Dermis blood vessel endothelial cell (primary cell): ENCODE measurements at places on chromosomes 13 and 19.

- DNase-seq = no peak
Observed at GRCh38 chr13:84760956-84761355, 878.7 kb upstream of the SLITRK1 start.

GRCh38 chr19:6260376-6260775 is 19.4 kb downstream of the MLLT1 start:
- DNase-seq = no peak

DNA sequence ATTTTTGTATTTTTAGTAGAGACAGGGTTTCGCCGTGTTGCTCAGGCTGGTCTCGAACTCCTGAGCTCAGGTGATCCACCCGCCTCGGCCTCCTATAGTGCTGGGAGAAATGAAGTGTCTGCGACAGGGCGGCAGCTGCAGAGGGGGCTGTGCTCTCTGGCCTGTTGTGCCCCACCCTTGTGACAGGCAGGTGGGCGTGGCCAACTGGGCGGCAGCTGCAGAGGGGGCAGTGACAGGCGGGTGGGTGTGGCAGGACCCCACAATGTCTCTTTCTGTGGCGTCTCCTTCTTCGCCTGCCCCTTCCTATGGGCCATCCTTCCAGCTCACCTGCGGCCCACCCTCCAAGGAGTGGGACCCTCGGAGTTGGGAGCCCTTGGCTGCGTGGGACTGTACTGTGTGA is 11.8 kb downstream of the STK11 start:
- DNase-seq = no peak

DNA sequence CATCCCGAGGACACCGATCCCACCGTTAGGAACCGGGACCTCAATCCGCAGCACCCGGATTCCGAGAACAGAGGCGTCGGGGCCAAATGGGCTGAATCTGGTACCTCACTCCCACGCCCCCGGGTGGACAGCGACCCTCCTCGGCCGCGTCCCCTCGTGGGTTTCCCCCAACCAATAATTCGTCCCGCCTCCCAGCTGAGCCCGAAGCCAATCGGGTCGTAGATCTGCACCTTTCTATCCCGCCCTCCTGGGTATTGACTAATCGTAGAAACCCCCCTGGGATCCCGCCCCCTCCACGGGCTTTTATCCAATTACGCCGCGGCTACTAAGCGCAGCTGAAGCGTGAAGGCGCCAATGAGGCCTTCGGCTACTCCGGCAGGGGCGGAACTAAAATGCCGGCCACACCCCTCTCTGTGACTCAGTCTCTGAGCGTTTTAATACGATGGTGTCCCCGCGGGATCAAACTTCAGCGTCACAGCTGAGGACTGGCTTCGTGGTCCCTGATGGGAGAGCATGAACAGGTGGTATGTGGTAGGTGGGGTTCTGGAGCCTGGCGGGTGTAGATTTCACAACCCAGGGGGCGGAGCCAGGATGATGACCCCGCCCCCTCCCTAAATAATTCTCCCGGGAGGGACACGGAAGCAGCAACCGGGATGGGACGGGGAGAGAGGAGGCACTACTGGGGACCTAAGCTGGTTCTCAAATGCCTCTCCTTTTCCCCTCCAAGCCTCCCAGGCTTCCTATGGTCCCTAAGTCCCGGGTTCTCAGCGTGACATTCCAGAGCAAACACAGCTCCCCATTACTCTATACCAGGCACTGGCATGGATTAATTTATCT is at the start of the genes CCDC159 and TMEM205:
TSS of gene CCDC159 (plus strand) at position 416 of the 837 bp plus-strand sequence. CDS start at position 504, 88 bp downstream.
TSS of gene TMEM205 (minus strand) at position 165 of the 837 bp plus-strand sequence. CDS start 649 bp downstream, outside the sequence.
- DNase-seq = peak; percentile 99

- DNase-seq = no peak
Observed at GRCh38 chr13:79482281-79482970, 1.5 kb downstream of the NDFIP2 start.

DNA sequence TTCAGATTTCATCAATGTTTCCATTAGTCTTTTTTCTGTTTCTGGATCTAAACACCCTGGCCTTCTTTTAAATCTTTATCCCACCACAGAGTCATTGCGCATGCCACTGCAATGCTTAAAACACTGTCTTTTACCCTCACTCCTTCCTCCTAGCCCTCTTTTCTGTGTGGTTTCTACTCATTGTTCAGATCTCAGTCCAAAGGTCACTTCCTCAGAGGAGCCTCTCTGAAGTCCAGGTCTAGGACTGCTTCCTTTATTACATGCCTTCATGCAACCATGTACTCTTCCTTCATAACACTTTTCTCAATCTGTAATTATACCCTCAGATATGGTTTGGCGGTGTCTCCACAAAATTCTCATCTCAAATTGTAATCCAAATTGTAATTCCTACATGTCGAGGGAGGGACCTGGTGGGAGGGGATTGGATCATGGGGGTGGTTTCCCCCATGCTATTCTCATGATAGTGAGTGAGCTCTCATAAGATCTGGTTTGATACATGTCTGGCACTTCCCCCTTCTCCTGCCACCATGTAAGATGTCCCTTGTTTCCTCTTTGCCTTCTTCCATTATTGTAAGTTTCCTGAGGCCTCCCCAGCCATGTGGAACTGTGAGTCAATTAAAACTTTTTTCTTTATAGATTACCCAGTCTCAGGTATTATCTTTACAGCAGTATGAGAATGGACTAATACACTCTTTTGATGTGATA is 808.9 kb downstream of the DIAPH3 start:
- no peak for DNase-seq

DNA sequence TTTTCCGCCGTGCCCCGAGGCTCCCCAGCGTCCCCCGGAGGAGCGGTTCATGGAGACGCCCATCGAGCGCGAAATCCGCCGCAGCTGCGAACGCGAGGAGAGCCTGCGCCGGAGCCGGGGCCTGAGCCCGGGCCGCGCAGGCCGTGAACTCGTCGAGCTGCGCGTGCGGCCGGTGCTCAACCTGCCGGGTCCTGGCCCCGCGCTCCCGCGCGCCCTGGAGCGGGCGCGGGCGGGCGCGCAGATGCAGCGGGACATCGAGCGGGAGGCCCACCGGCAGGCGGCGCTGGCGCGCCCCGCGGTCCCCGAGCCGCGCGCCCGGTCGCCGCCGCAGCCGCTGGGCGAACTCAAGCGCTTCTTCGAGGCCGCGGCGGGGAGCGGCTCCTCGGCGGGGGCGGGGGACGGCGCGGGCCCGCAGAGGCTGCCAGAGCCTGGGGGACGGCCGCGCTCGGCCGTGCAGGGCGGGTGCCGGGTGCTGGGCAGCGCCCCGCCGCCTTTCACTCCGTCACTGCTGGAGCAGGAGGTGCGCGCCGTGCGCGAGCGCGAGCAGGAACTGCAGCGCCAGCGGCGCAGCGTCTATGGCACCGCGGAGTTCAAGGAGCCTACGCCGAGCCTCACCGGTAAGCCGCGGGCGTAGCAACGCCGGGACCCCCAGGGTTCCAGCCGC is 807 bp downstream of the MISP3 start:
- peak; percentile 85 for DNase-seq

DNA sequence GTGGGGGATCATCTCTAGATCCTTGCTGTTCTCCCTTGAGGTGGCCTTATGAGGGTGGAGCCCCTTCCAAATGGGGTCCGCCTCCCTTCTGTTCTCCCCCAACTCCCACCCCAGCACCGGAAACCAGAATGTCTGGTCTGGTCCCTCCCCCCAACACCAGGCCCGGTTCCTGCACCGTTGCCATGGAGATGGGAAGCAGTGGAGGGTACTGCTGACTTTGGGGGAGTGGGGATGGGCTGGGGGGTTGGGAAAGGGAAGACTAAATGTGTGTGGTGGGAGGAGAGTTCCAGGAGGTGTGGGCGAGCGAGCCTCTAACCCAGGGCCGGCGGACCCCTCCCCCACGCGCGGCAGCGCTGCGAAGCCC is 1.7 kb downstream of the SHANK1 start:
- DNase-seq = no peak

- peak; percentile 39 for DNase-seq
Observed at GRCh38 chr13:30690282-30691188, 44.8 kb upstream of the ALOX5AP start.

GRCh38 chr19:1211494-1212234 is 6.1 kb downstream of the STK11 start:
- DNase-seq = peak; percentile 92

DNA sequence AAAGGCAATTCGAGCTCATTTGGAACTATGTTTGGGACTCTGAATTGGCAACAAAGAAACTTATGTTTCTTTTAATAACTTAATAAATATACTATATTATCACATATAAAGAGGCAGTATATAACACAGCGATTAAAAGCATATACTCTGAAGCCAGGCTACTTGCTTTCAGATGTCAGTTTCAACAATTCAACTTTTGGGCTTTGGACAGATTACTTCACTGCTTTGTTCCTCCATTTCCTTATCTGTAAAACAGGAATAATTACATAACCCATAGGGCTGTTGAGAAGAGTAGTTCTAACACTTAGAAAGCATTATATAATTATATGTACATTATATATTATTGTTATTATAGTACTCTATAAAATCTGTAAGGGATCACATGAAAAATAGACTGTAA is 107.2 kb downstream of the EDNRB start:
- no peak for DNase-seq

DNA sequence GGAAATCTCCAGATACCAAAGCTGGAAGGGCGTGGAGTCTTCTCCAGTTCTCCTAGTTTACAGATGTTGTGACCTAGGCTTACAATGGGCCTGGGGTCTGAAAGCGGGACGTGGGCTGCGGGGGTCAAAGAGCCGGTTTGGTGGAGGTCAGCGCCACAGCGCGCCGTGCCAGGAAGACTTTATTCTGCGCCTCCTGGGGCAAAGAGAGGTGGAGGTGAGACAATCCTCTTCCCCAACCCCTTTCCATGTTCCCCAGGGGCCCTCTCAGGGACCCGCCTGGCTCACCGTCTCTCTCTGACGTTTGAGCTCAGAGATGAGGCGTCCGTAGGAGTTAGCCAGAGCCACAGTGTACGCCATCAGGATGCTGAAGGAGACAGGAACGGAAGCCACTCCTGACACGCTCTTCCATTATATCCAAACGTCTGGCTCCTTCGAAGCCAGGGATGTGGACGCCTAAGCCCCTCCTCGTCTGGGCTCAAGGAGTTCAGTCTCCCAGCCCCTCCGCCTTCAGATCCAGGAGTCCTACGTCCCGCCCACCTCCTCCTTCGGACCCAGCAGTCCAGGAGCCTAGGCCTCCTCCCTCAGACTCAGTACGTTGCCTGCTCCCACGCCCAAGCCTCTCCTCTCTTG is 776 bp upstream of the LENG1 start:
- DNase-seq = peak; percentile 43

GRCh38 chr13:48727241-48728011 is 73.7 kb downstream of the CYSLTR2 start:
- DNase-seq = no peak

GRCh38 chr19:3073931-3074595 is 11.8 kb upstream of the TLE5 start:
- DNase-seq = peak; percentile 35

DNA sequence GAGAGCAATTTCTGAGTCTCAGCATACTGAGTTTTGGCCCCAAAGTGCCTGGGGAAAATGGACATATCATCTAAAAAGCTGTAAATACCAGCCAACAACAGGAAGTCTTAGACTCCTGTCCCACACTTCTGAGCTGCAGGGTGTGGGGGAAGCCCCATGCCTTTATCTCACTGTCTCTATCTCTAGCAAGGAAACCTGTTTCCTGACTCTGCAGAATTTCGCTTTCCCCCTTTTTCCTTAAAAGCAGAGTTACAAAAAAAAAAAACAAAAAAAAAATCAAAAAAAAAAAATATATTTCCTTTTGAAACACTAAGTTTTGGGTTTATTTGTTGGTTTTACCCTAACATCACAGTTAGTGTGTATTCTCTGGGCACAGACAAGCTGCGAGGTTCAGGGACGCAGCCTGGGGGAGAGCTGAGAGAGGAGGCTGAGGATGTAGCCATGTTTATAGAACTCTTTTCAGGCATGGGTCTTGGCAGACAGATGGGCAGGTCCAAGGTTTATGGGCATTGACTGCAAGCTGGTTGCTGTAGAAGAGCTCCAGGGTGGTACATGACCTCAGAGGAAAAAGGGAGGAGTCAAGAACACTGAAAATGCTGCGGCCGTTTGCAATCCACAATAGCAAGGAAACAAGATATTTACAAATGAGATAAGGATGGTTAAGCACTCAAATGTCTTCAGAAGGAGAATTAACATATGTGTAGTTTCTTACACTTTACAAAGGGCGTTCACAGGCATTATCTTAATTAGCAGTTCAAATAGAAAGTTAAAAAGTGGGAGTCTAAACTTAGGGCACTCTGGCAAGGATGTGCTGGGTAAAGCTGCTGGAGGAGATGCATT is 4.9 kb downstream of the MBNL2 start:
- peak; percentile 74 for DNase-seq

DNA sequence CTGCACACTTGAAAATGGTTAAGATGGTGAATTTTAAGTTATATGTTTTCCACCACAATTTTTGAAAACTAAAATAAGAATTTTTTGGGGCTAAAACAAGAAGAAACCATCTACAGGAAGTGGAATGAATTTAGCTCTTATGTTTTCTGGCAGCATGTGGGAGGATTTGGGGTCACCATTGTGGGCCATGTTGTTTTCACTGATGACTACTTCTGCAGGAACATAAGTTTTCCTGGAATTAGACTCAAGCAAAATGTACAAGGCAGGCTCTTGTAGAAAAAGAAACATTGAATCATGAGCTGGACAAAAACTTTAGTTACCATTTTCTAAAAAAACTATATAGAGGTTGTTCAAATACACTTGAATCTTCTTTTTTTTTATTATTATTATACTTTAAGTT is 125.3 kb upstream of the C1QTNF9B start:
- no peak for DNase-seq

- no peak for DNase-seq
Observed at GRCh38 chr19:39145180-39145953, 19.8 kb downstream of the PAK4 start.

DNA sequence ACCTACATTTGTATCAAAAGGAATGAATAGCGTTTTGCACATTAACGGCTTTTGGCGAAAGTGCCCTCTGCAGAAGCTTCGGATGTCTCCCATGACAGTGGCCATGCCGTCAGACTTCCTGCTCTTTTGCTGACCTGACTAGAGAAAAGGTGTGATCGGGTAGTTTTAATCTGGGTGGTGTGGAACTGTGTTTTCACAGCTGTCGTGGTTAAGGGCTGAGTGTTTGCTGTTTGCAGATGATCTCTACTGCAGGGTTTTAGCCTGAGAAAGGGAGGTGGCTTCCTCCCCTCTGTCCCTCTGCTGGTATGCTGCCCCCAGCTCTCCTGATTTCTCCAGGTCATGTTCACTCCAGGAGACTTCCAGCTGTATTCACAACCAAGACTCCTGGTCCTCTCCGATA is 22.4 kb downstream of the ZNF71 start:
- no peak for DNase-seq

- DNase-seq = peak; percentile 9
Observed at GRCh38 chr13:34459856-34460255, 482.2 kb upstream of the NBEA start.

DNA sequence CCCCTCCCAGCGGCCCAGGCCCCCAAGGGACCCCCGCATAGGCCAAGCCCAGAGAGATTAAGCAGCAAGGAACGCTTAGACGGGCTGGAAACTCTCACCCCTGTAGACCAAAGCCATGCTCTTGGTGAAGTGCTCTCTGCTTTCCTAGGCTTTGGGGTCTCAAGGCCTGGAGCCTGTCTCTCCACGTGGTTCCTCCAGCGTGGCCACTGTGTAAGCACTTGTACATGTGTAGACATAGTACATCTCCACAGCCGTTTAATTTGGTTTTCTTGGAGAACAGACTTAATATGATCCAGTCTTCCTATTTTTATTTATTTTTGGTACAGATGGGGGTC is 1.1 kb downstream of the NUDT19 start:
- no peak for DNase-seq

GRCh38 chr19:33731881-33732280 is 64.8 kb upstream of the KCTD15 start:
- no peak for DNase-seq

- no peak for DNase-seq
Observed at GRCh38 chr19:3480383-3481091, at the start of gene SMIM24. SMIM24 (minus strand) TSS chr19:3480525; CDS start chr19:3480463, 62 bp downstream.
